ENCODE measurements at places on chromosomes 11 and 22.

DNA sequence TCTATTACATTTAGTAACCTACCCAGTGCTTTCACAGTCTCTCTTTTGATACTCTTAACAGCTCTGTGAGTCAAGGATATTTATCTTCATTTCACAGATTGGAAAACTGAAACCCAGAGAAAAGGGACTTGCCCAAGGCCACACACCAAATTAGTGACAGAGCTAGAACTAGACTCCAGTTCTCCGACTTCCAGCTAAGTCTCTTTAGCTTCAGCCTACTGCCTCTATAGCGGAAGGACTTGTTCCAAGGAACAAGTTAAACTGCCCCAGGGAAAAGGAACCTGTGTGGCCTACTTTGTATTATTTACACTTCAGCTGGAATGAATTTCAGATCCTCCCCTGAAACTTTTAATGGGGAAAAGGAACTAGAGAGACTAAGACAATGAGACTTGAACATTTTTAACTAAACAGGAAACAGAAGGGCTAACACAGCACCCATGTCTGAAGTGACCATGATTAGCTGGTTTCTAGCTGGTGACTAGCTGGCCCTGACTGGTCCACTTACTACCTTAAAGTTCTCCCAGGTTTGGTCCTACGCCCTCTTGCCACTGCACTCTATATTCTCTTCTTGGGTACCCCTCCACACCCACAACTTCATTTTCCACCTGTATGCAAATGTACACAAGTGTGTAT lies 1.3 kb downstream of the LRRC51 start:
- no peak for DNase-seq

- DNase-seq: no peak
Measured at GRCh38 chr11:17275400-17276235, 921 bp upstream of the NUCB2 start.

GRCh38 chr22:46162285-46162684 lies 12.0 kb downstream of the PPARA start:
- DNase-seq: no peak

- DNase-seq: no peak
Measured at GRCh38 chr11:76623884-76624419, 46.6 kb downstream of the LRRC32 start.

DNA sequence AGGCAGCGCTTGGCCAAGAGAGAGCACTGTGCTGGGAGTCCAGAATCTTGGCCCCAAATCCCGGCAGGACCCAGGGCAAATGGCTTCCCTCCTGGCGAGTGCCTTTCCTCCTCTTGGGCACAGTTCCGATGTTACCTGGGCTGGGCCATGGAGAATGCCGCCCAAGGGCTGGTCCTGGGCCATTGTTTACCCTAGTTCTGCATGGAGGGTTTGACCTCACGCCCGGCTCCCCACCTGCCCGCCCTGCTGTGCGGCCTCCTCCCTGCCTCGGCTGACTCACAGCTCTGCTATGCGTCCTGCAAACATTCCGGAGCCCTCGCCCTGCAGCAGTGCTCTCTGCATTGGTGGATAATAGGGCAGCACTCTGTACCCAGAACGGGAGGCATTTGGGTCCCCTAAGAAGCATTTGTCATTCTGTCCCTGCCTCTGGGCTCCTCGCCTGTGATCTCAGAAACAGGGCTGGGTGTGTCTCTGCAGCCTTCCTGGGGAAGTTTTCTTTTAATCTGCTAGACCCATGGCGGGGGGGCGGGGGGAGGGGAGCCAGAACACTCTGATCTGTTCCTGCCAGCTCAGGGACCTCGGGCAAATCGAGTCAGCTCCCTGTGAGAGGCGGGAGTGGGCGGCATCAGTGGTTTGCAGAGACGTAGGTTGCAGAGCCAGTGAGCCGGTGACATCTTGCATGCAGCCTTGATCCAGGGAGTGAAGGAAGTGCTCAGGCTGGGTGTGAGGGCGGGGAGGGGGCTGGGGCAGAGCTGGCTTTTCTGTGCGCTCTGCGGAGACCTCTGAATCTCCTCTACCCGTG lies 32.9 kb upstream of the SMIM38 start:
- peak; percentile 60 for DNase-seq
